ENCODE measurements at places on chromosomes 4 and X.

DNA sequence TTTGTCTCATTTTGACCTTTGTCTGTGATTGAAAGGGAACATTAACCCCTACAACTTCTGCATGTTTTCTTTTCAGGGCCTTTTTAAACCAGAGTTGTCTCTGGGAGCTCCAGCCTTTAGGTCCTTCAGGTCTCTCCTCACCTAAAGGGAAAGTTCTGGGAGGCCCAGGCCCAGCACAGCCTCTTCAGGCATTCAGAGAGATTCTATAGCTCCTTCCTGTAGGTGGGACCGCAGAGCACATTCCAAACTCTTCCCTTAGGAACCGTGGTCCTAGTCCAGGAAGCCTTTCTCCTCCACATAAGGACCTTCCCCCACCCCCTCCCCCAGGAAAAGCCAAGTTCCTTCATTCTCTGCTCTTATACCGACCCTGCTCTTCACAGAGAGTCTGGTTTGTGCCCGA lies 14.9 kb downstream of the NKX6-1 start:
- no peak for DNase-seq

GRCh38 chr4:169286562-169287301 lies 16.0 kb upstream of the SH3RF1 start:
- DNase-seq: no peak

DNA sequence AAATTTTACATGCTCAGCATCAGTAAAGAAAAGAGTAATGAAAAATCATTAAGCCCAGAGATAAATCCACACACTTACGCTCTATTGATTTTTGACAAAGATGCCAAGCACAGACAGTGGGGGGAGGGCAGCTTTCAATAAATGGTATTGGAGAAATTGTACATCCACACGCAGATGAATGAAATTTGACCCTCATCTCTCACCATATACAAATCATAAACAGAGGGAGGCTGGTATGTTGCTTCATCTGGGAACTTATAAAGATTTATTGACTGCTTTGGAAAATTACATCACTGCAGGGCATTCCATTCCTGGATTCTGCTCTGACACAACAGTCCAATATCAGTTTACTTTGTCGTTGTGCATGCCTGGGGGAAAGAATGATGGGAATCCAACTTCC lies 58.4 kb upstream of the XAGE1A start:
- no peak for DNase-seq

DNA sequence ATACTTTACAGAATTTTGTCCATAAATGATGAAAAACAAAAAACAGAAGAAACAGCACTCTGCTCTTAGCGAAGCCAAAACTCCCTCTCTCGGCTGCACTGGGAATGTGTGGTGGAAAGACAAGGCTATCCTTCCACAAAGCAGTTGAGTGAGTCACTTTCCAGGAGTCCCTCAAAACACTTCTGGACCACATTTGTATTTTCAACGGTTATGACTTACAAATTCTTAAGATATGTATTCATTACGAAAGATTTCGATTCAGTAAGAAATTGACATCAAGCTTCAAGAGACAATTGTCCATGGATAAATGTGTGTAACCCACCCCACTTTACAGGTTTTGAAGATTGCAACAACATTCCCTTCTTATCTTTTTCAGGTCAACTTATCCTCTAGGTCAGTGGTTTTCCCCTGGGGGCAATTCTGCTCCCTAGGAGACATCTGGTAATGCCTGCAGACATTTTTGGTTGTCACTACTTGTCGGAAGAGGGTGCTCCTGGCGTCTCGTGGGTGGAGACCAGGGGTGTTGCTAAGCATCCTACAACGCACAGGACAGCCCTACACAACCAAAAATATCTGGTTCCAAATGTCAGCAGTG lies 66.7 kb upstream of the MTNR1A start:
- no peak for DNase-seq

- DNase-seq: no peak
These were observed 486 bp downstream of the ABLIM2 start for GRCh38 chr4:8157944-8158709.
